ENCODE measurements at places on chromosomes 1 and 21.

- peak; percentile 92 for DNase-seq
Observed at GRCh38 chr21:26845066-26845758, at the start of gene ADAMTS1. ADAMTS1 (minus strand) TSS chr21:26845409; CDS start chr21:26844954, 455 bp downstream.

GRCh38 chr21:15031790-15032357, 32.9 kb downstream of the NRIP1 start:
- peak; percentile 62 for DNase-seq

- no peak for DNase-seq
Observed at GRCh38 chr1:178743801-178744200, 18.8 kb downstream of the RALGPS2 start.

- DNase-seq, result peak; percentile 99
Observed at GRCh38 chr21:46092026-46092764, 5.7 kb upstream of the COL6A2 start.

DNA sequence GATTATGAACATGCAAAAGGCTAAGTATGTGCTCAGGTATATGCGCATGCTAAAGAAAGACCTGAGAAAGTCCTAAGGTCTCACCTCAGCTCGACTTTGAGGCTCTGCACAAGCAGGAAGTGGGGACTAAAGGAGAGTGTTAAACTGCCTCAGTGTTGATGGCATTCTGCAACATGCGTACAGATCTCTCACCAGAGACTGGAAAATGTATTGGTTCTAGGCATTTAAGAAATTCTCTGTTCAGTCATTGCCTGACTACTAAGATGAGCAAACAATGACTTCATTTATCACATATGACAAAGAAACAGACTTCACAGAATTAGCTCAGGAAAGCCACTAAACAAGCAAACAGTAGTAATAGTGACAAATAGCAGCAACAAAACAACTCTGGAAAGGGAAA, 90.8 kb downstream of the USH2A start:
- DNase-seq, result no peak

DNA sequence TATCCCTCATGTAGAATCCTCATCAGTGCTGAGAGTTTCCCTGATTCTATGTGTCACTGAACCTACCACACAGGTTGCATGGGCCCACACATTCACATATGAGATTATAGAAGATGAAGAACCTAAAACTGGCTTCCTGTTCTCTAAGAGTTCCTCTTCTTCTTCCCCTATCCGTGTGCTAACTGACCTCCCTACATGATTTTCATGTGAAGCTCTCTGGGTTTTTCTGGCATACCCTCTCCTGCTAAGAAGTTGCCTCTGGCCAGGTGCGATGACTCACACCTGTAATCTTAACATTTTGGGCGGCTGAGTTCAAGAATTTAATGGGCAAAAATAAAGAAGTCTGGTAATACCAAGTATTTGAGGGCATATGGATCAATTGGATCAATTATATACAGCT, 5.5 kb upstream of the CD244 start:
- no peak for DNase-seq

DNA sequence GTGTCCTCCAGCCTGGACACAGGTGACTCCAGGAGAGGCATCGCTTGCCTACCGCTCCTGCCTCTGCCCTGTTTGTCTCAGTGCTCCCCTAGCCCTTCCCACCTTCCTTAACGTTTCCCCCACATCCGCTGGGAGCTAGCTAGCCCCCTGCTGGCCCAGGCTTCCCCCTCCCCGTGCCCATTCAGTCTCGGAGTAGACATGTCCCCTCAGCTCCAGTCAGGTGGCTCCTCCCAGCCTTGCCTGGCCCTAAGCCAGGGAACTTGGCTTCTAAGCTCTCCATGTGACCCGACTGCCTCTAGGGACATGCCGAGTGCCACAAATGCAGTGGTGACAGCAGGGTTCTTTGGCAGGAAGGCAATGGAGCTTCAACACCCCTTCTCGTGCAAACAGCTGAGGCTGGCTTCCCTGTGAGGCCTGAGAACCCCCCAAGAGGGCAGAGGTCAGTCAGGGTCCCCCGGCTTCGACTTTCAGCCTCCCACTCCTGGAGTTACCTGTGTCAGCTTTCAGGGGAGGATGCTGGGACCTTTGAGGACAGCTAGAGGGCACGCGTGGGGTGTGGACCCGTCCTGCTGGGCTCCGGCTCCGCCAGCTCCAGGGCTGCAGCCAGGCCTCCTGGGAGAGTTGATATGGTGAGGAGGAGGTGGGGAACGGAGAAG, 16.2 kb downstream of the DRAXIN start:
- DNase-seq, result no peak

- DNase-seq, result peak; percentile 20
Observed at GRCh38 chr1:152018537-152018936, 18.3 kb downstream of the S100A11 start.

DNA sequence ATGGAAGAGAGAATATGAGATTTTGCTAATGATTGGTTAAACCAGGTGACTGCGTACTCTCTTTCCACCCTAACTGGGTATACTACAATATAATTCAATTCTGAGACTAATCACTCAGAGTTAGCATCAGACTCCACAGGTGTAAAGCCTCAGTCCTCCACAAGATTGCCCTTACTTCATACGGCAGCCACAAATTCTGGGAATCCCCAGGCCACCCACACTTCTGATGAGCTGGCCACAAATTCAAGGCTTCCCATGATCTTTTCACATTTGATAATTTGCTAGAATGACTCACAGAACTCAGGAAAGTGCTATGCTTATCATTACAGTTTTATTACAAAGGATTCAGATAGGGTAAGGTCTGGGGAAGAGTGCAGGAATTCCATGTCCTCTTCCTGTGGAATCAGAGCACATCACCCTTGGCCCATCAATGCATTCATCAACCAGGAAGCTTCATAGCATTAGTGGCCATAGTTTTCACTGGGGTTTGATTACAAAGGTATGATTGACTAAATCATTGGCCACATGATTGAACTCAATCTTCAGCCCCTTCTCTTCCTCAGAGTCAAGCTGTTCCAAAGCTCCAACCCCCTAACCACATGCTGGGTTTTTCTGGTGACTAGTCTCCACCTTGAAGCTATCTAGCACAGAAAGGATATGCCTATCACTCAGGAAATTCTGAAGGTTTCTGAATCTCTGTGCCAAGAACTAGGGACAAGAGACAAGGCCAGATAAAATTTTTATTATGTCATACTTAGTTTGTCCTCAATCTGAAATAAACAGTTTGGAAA, 131.7 kb downstream of the HHIPL2 start:
- peak; percentile 31 for DNase-seq

GRCh38 chr1:11858968-11859871, 475 bp upstream of the NPPB start:
- DNase-seq, result peak; percentile 68

GRCh38 chr1:169890761-169891538, 2.7 kb downstream of the SCYL3 start:
- peak; percentile 17 for DNase-seq

- no peak for DNase-seq
Observed at GRCh38 chr1:154430903-154431302, 25.8 kb downstream of the IL6R start.

DNA sequence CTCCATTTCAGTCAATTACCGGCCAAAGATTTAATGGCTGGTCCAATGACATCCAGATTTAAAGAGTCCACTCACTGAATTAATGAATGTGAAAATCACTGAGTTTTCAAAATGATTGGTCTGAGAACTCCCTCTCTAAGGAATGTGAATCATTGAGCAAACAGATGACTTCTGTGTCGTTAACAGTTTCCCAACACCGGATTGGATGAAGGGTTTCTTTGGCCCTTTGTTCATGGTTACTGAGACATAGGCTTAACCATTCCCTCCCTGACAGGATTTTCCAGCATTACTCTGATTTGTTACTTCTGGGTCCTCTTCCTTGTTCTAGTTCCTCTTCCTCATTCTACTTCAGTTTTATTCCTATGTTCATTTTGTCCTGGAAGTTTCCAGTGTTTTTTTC, 1.5 kb upstream of the CLDN17 start:
- no peak for DNase-seq

DNA sequence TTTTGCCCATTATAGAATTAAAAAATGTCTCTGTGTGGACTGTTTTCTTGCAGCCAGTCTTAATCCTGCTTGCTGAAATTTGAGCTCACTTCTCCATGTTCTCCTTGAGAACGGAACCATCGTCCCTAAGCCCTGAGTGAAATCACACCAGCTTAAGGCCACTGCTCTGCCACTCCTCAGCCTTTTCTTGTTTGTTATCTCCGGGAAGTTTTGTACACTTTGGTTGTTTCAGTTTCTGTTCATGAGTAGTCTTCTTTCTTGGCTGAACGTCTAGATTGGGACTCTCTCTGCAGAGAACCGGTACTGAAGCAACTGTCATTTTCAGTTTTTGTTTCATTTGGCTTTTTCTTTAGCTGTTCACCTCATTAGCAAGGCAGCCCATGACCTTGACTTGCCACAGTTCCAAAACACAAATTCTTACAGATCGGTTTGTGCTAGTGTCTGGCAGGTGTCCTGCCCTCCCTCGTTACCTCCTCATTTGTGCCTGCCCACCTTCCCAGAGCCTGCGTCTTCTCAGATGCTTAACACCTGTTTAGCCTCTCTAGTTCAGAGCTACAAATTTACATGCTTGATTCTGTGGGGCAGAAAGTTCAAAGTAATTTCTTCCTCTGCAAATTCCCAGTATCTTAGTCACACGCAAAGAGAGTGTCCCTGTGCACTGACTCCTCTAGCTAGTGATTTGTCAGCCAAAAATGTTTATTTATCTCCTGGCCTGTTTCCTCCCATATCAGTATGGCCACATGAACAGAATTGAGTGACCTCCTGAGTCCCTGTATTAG, 12.4 kb downstream of the PSEN2 start:
- peak; percentile 77 for DNase-seq

GRCh38 chr1:225999912-226000337, 782 bp upstream of the SDE2 start:
- DNase-seq, result no peak

GRCh38 chr21:32312326-32312725, 13.7 kb downstream of the MRAP start:
- DNase-seq, result no peak

DNA sequence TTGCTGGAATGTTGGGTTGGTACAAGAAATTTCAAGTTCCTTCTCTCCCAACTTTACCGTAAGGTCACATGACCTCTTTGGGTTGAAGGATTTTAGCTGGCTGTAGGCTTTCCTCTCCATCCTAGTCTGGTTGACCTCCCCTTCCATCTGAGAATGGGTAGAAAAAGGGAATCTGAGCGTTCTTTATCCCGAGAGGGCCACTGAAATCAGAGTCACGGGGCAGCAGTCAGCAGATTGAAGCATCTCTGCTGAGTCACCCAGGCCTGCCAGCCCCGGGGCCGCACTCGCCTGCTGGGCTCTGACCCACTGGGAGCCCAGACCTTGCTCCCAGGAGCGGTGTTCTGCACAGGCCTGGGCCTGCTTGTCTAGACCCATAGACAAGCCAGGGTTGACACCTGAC, 31.0 kb downstream of the TMCC2 start:
- DNase-seq, result peak; percentile 78

DNA sequence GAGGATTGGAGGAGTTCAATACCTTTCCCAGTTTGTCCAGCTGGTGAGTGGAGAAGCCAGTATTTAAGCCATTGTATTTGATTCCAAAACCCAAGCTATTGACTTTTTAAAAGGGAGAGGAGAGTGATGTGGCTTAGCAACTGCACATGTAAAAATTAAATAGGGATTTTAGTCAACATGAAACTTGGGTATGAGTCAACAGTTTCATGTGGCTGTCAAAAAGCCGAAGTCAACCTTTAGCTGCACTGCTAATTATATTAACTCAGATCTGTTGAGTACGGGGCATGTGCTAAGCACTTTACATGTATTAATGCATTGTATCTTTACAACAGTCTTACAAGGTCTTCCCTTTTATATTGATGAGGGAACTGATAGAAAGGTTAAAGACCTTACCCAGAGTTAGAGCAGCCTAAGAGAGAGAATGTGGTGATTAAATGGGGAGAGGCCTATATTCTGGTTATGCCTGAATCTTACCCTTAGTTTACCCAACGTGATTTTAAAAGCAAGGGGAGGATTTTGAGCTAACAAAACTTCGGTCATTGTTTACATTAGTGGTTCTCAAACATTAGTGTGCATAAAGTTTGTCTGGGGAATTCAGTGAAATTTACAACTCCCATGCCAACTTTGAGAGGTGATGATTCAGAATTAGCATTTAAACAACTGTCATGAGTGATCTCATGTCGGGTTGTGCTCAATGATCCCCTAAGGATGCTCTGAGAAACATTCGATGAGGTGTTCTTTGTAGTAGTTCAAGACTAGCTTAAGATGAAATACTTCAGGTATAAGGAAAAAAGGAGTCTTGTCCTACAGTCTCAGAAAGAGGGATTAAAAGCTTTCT, 6.9 kb upstream of the SLC35F3 start:
- no peak for DNase-seq

GRCh38 chr1:65230731-65231481, 78.4 kb upstream of the DNAJC6 start:
- DNase-seq, result no peak

DNA sequence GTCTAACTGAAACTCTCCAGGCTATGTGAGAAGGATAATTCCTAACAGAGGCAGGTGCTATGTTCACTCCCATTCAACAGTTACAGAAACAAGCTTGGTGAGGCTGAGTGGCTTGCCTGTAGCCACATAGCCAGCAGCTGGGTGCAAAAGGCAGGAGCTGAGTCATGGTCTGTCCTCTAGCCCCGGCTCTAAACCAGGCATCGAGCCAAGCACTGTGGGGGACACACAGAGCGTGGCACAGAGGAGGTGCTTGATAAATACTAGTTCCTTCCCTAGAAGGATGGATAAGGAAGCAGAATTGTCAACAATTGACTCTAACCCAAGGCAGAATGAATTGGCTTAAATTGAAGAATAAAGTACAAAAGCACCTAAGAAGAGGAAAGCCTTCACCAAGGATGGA, 10.4 kb upstream of the KCNA2 start:
- DNase-seq, result peak; percentile 34

DNA sequence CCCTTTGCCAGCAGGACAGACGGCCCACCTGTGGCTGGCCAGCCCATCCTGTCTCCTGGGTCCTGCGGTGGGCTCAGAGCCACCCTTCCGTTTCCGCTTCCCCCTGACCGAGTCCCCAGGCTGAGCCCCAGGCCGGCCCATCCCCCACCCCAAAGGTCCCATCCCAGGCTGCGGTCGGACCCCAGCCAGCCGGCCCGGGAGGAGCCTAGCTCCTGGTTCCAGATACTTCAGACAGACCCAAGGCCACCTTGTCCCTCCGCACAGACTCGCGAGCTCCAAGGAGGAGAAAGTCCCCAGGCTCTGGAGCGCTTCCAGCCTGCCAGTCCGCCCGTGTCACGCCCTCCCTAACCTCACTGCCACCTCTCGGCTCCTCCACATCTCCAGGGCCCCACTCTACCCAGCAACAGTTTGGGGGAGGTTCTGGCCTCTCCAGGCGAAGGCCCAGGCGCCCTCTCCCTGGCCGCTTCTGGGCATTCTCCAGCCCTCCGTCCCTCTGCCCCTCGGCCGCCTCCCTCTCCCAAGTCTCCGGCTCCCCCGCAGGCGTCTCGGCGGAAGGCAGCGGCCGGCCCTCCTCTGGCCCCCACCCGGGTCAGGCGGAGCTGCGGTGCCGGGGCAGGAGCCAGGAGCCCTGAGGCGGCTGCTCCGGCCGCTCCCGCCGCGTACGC, 835 bp downstream of the LRRN2 start:
- DNase-seq, result no peak

DNA sequence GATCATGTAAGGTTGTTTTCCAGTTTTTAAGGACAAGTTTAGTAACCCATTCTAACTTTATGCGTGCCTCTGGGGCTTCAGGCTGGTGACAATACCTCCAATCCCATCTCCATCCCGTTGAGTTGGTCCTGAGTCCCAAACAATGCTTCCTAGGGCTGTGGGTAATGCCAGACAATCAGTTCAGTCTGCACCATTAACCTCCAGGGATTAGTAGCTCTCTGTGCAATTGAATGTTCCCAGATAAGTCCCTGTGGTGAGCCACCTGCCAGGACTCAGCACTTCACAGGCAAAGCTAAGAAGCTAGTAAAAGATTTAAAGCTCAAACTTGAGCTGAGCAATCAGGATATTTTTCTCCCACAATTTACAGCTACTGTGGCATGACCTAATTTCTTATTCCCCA, 462.2 kb upstream of the PTBP2 start:
- DNase-seq, result no peak
